ENCODE measurements at places on chromosomes 4 and X.

GRCh38 chr4:121108557-121108956 is 36.2 kb upstream of the NDNF start:
- no peaks in the 10 kb centered on the region for H3K36me3 ChIP-seq
- H3K4me1 ChIP-seq: no peaks in the 10 kb centered on the region
- no peak overlapping the region for H3K27ac ChIP-seq
- no peak for DNase-seq

- H3K27ac ChIP-seq: no peak overlapping the region
- no peak for DNase-seq
- no peaks in the 10 kb centered on the region for H3K36me3 ChIP-seq
Measured at GRCh38 chr4:80204433-80205011, 7.2 kb downstream of the PRDM8 start.

GRCh38 chrX:10755439-10756334 is 135.3 kb upstream of the MID1 start:
- H3K27me3 ChIP-seq: no peaks in the 10 kb centered on the region
- H3K36me3 ChIP-seq: no peaks in the 10 kb centered on the region
- no peak for DNase-seq

- H3K27ac ChIP-seq: no peak overlapping the region
- H3K4me1 ChIP-seq: no peaks in the 10 kb centered on the region
- H3K4me3 ChIP-seq: no peak overlapping the region
- no peaks in the 10 kb centered on the region for H3K27me3 ChIP-seq
- no peaks in the 10 kb centered on the region for H3K36me3 ChIP-seq
Measured at GRCh38 chrX:123223859-123224258, 39.8 kb downstream of the GRIA3 start.

GRCh38 chrX:153576961-153577360 is 22.0 kb downstream of the CCNQ start:
- H3K27ac ChIP-seq: no peak overlapping the region
- H3K36me3 ChIP-seq: no peaks in the 10 kb centered on the region
- no peaks in the 10 kb centered on the region for H3K27me3 ChIP-seq
- H3K4me1 ChIP-seq: no peaks in the 10 kb centered on the region

GRCh38 chrX:6849716-6850414 is 297.6 kb upstream of the STS start:
- no peak overlapping the region for H3K4me3 ChIP-seq
- DNase-seq: no peak
- H3K27ac ChIP-seq: no peak overlapping the region
- no peaks in the 10 kb centered on the region for H3K4me1 ChIP-seq
- no peaks in the 10 kb centered on the region for H3K36me3 ChIP-seq
- no peaks in the 10 kb centered on the region for H3K27me3 ChIP-seq

GRCh38 chr4:122783301-122784215 is 43.1 kb upstream of the FGF2 start:
- DNase-seq: no peak
- H3K27ac ChIP-seq: no peak overlapping the region
- H3K4me1 ChIP-seq: no peaks in the 10 kb centered on the region
- no peaks in the 10 kb centered on the region for H3K27me3 ChIP-seq
- H3K36me3 ChIP-seq: no peaks in the 10 kb centered on the region

GRCh38 chrX:154313147-154313546 is 17.6 kb downstream of the TKTL1 start:
- no peaks in the 10 kb centered on the region for H3K36me3 ChIP-seq
- no peaks in the 10 kb centered on the region for H3K27me3 ChIP-seq
- H3K4me1 ChIP-seq: no peaks in the 10 kb centered on the region
- H3K4me3 ChIP-seq: no peak overlapping the region

DNA sequence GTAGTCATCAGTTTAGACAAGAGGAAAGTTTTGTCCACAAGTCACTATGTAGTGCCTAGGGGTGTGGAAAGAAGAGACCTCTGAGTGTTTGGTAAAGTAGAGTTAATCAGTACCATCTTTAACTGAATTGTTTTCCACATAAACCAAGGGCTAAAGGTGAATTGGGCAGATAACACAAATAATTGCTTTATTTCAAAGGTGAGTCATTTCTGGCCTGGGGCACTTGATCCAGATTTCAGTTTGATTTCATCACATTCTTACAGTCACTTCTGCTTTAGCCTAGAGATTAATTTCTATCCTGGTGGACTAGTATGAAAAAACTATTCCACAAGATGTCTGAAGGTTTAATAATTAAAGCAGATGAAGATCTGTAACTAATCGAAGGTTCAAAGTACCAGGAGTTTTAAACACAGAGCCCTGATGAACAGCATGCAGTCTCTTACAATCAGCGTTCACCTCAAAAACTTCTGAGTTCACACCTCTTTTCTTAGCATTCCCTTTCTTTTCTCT is 74.5 kb upstream of the BOD1L1 start:
- no peak overlapping the region for H3K27ac ChIP-seq
- peaks cover 39% of the 10 kb centered on the region for H3K4me1 ChIP-seq
- peak; percentile 71 for DNase-seq
- no peak overlapping the region for H3K4me3 ChIP-seq
- H3K27me3 ChIP-seq: no peaks in the 10 kb centered on the region

GRCh38 chr4:182925298-182925757 is 8.1 kb upstream of the DCTD start:
- H3K27me3 ChIP-seq: no peaks in the 10 kb centered on the region
- H3K4me1 ChIP-seq: peaks cover 10% of the 10 kb centered on the region
- H3K4me3 ChIP-seq: no peak overlapping the region

- H3K36me3 ChIP-seq: no peaks in the 10 kb centered on the region
- peak; percentile 6 for DNase-seq
- H3K27me3 ChIP-seq: peaks cover 2% of the 10 kb centered on the region
- H3K4me3 ChIP-seq: no peak overlapping the region
Measured at GRCh38 chr4:14871676-14872430, 130.4 kb upstream of the CPEB2 start.
